Activated CD8-positive, alpha-beta T cell treated with anti-CD3 and anti-CD28 coated beads for 36 hours (primary cell): ENCODE measurements at places on chromosomes 6 and 20. TPM values are rescaled to one million over a fixed set of nuclear protein-coding genes. Genes with fewer than 3 reads are reported as not detected.

- DNase-seq, result no peak
Observed at GRCh38 chr20:63083831-63084562, 77.2 kb upstream of the BHLHE23 start.

The MYLIP gene
- total RNA-seq, result 7.7 TPM

- no peak for DNase-seq
Observed at GRCh38 chr6:52672412-52673025, 1.6 kb downstream of the TMEM14A start.

DNA sequence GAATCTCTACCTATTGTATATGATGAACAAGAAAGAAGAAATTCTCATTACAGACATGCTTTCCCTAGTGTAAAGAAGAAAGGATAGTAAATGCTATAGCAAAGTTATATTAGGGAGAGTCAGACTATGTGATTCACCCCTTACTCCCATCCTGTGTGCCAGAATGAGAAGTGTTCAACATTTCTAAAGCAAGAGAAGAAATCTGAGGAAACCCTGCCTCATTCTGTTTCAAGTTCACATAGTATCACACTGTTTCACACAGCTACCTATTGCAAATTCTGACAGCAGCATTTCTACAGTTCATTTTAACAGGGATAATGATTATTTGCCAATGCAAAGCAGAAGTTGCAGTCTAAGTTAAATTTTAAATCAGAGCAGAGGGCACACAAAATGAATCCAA is 267.2 kb upstream of the TCF21 start:
- no peak for DNase-seq

DNA sequence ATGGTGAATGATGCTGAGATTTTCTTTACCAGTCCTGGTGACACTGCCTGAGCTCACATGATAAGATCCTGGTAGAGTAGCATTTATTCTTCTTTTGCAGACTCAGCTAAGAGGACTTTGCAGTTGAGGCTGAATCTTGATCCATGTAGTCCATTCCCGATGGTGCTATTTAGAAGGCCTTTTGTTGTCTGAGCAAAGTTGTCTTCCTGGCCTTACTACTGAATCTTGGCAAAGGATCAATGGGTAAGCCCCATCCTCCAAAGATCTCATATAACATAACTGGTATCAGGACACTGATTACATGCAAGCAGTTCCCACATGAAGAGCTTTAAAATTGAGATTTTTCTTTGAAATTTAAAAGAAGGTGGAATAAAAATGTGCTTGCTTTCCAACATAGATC is 291.6 kb downstream of the SOX4 start:
- DNase-seq, result no peak

The FKBP1C gene
- 1.7 TPM for total RNA-seq

GRCh38 chr6:134610411-134610810 is 292.5 kb upstream of the SGK1 start:
- no peak for DNase-seq

- DNase-seq, result peak; percentile 70
Observed at GRCh38 chr6:52517502-52518278, 59.2 kb downstream of the TRAM2 start.
